Brain microvascular endothelial cell (primary cell): ENCODE measurements at places on chromosomes 7 and 10.

GRCh38 chr7:23261843-23262452 is 15.4 kb downstream of the GPNMB start:
- peak; percentile 54 for DNase-seq

DNA sequence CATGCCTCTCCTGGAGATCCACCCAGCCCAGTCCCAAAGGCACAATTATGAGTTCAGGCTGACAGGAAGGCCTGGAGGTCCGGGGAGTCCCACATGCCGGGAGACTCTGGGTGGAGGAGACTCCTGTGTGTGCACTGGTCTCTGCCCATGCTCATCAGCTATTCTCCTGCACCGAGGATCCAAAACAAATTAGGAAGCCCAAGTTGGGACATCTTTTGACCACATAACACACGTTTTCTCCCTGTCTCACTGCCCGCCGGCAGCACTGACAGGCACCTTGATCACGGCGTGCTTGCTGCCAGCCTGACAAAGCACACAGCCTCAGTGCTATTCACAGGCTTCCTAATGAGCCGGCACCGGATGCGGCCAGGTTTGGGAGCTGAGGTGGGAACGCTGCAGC is 412.7 kb downstream of the PTPRN2 start:
- DNase-seq: no peak

- peak; percentile 7 for DNase-seq
Observed at GRCh38 chr7:95999481-95999880, 227.1 kb downstream of the DYNC1I1 start.

GRCh38 chr7:2646680-2647571 is 15.1 kb downstream of the TTYH3 start:
- no peak for DNase-seq

GRCh38 chr7:74542558-74543117 is 88.9 kb downstream of the GTF2IRD1 start:
- no peak for DNase-seq

- no peak for DNase-seq
Observed at GRCh38 chr7:77402818-77403217, 13.3 kb downstream of the GSAP start.

DNA sequence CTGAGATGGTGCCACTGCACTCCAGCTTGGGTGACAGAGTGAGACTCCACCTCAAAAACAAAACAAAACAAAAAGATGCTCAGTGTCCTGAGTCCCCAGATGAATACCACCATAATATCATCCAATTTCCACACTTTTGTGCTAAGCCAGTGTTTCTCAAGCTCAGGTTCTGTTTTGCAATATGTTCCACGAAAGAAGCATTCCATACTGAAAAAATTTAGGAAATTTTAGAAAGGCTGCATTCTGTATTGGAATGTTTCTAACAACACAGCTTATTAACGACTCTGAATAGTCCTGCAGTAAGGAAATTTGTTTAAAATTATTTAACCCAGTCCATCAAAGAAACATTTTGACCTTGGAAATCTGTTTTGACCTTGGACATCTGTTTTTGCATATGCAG is 142.4 kb downstream of the EPC1 start:
- no peak for DNase-seq

GRCh38 chr7:38615665-38616064 is 15.5 kb downstream of the AMPH start:
- no peak for DNase-seq

DNA sequence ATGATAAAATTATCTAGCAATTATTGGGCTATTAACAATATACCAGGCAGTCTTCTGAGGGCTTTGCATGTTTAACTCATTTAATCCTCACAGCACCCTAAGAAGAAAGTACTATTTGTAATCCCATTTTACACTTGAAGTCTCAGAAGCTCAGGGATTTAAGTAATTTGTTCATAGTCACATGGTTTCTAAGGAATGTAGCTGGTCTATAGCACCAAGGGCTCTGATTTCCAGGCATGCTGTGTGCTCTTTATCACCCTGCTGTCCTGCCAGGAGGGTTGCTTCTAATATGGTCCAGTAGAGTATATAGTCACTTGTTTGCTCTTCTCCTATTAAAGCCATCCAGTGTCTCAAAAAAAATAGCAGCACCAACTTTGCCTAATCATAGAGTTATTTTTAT is 417.2 kb downstream of the PLXDC2 start:
- DNase-seq: no peak

DNA sequence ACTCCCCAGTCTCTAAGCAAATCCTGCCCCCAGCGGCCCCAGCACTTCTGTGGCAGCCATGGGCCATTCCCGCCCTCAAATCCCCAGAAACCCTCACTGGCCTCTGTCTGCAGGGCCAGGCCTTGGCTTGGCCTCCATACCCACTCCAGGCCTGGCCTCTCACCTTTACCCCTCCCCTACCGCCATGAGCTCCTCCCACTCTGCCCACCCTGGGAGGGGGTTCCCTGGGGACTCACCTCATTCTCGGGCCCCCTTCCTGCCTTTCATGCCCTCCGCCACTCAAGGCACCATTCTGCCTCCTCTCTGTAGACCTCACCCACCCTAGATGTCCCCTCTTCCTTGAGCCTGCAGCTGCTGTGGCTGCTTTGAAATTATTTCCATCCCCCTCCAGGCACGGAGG is 41.0 kb downstream of the PRF1 start:
- no peak for DNase-seq

DNA sequence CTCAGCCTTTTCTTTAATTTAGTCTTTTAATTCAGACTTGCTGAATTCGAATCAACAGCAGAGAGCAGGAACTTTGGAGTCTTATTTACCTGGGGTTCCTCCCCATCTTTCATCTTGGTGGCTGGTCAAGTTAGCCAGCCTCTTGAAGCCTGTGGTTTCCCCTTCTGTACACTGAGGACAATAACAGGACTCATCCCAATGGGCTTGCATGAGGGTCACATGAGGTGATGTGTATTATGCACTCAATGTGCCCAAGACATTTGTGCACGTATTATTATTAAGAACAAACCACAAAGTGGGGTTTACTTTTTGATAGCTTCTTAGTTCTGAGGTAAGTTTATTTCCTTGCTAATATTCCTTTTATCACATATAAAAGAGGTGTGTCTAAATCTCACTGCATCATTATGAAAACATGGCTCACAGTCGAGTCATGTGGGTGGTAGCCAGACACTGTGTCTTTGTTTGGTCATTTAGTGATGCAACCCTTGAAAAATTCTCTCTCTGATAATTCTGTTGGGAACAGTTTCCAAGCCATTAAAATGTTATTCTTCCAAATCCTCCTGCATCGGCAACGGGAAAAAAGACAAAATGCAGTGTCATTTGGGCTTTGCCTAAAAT is 86.5 kb upstream of the GRB10 start:
- DNase-seq: peak; percentile 91

- no peak for DNase-seq
Observed at GRCh38 chr7:24637021-24637420, 63.8 kb downstream of the PALS2 start.

GRCh38 chr10:118031351-118032075 is 15.2 kb downstream of the RAB11FIP2 start:
- DNase-seq: no peak

DNA sequence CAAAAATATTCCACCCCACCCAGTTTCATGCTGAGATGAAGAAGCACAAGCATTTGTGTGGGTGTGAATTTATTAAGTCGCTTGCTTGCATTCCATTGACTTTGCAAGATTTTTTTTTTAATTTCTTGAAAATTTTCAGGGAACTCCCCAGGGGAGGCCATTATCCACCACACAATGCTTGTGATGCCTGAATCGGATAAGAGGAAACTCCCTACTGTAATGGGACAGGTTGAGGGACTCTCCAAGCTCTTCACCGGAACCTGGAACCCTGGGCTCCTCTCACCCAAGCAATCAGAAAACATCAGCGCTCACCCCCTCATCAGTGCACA is 153.6 kb upstream of the ZMIZ1 start:
- no peak for DNase-seq

DNA sequence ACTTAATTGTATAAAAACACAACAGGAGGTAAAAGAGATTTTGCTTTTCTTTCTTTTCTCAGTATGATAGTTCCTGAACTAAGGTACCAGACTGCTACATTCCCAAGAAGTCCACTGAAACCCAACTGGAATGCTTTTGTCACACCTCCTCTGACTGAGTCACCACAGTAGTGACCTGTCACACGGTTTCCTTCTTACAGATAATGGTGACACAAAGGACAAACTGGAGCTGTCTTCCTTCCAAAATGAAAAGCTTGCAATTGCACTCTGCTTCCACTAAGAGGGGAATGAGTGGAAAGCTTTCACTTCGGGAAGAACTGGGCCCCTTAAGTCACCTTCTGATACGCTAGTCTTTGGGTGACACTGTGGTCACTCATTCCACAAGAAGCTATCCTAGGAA is 122.2 kb downstream of the KMT2E start:
- DNase-seq: no peak

DNA sequence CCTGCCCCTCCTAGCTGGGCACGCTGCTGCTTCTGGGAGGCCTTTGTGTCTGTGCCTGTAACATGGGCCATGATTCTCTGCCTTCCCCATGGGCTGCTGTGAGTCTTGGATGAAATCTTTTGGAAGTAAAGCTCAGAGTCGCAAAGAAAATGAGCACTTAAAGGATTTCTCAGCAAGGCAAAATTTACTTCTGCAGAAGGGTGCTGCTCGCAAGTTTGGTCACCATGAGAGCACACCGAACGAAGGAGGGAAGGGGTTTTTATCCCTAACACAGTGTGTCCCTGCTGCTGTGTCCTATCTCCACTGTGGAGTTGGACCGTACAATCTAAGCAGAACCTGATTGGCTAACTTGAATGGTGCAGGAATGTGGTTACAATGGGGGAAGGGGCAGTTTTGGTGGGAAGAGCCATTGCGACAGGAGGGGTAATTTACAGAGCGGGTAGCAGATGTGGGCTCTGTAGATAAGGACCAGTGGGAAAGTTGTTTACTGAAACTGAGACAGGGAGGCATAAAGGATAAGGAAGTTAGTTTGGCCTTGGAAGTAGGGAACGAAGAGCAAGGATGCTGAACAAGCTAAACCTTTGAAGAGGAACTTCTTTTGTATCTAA is 57.5 kb downstream of the FANK1 start:
- DNase-seq: no peak

DNA sequence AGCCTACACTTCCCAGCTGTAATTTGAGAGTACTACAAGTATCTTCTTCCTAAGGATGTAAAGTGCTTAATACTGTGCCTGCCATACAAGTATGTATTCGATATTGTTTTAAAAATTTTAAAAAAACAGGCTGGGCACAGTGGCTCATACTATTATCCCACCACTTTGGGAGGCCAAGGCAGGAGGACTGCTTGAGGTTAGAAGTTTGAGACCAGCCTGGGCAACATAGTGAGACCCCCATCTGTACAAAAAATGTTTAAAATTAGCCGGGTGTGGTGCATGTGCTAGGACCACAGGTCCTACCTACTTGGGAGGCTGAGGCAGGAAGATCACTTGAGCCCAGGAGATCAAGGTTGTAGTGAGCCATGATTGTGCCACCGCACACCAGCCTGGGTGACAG is 8.3 kb downstream of the ARMC10 start:
- no peak for DNase-seq

DNA sequence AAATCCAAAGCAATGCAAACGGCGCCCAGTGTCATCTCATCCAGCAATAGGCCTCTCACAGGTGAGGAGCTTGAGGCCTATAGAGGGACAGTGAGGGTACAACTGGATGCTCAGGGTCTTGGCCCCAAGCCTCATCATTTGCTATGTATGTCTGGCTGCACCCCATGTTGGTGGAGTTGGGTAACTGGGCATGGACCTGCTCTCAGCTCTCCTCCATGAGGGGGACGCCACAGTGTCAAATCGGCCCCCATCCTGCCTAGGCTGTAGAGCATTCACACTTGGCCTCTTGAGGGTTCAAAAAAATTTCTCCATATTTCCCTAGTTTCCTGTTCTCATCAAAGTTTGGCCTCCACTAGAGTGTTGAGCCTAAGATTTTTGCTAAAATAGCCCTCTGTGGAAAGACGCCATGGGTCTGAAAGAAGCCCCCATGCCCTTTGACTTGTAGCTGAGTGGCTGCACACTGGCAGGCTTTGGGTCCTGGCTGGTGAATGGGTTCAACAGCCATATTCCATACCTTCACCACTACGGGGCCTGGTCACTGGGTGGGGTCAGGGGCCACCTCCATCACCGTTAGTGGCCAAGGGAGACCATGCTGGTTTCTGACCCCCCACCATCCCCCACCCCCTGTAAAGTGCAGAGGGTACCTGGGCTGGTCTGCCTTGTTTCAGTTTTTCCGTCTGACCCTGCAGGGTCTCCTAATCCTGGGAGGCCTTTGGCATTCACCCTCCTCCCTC is 132.3 kb upstream of the TBX20 start:
- no peak for DNase-seq

GRCh38 chr7:36594445-36594844 is 129.8 kb downstream of the AOAH start:
- no peak for DNase-seq

DNA sequence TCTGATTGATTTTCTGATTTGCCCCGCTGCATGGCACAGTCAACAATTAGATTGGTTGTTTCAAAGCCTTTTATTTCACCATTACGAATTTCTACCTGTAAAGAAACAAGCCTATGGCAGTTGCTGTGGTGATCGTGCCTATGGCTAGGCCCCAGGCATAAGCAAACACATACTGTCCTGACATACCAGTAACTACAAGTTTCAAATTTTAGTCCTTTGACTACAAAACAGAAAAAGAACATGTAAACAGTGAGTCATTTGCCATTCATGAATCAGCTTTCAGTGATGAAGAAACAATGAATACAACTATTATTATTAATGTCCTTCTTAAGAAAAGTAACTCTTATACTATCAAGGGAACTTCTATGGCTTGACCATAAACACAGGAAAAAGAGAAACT is 168.0 kb upstream of the LRRN3 start:
- peak; percentile 62 for DNase-seq

DNA sequence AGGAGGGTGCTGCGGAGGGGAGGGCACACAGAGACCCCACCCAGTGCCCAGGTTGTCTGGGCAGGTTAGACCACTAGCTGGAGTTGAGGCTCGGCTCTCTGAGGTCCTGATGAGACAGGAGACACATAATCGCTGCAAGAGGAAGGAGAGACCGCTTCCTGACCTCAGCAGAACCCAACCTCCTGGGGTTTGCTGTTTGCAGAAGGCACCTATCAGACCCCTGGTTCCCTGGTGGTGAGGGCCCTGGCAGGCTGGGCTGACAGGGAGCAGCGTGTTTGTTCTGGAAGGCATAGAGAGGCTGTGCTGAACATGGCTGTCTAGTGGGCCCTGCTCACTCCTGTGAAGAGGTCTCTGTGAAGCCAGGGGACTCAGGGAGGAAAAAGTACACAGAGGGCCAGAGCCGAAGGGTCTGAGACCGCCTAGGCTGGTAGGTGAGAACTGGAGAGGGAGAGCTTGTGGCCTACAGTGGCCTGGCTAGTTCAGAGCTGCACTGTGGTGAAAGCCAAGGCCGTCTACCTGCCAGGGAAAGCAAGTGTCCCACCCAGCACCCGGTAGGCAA is 39.4 kb upstream of the NPFFR1 start:
- no peak for DNase-seq

- no peak for DNase-seq
Observed at GRCh38 chr10:130834170-130834569, 477.4 kb downstream of the TCERG1L start.

DNA sequence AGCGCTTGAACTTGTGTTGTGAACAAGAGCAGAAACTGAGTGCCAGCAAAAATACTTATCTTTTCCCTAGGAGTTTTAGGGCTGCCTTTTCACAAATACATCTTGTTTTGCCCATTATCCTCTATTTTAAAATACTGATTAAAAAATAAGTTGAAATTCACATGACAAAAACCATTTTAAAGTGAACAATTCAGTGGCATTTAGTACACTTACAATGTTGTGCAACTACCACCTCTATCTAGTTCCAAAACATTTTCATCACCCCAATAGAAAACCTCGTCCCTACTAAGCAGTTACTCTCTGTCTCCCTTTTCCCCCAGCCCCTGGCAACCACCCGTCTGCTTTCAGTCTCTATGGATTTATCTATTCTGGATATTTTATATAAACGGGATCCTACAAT is 1.4 kb downstream of the WBP1L start:
- DNase-seq: no peak

GRCh38 chr10:49298671-49298982 is 343 bp upstream of the C10orf71 start:
- DNase-seq: peak; percentile 22
